Thymus (tissue), 14 donors: ENCODE measurements at places on chromosomes 3 and 15.

- no peak for DNase-seq
These were observed 71.7 kb downstream of the ANKRD28 start for GRCh38 chr3:15726043-15726442.

GRCh38 chr3:48180021-48180420 is 8.2 kb downstream of the CDC25A start:
- DNase-seq: no peak

GRCh38 chr15:84891339-84891738 is 6.9 kb downstream of the SLC28A1 start:
- DNase-seq: no peak

DNA sequence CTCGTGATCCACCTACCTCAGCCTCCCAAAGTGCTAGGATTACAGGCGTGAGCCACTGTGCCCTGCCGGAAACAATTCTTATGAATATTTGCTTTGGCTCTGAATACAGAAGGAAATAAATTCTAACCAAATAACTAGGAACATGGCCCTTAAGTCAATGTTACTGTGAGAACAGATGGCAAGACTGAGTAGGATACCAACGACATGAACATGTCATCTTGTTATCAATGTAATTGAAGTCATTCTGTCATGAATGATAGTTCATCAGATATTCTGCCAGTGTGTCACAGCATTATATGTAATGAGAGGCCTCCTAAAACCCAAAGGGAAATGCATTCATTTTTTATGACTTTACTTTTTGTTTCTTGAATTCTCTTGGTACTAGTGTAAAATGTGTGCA is 548.8 kb downstream of the MCTP2 start:
- no peak for DNase-seq

DNA sequence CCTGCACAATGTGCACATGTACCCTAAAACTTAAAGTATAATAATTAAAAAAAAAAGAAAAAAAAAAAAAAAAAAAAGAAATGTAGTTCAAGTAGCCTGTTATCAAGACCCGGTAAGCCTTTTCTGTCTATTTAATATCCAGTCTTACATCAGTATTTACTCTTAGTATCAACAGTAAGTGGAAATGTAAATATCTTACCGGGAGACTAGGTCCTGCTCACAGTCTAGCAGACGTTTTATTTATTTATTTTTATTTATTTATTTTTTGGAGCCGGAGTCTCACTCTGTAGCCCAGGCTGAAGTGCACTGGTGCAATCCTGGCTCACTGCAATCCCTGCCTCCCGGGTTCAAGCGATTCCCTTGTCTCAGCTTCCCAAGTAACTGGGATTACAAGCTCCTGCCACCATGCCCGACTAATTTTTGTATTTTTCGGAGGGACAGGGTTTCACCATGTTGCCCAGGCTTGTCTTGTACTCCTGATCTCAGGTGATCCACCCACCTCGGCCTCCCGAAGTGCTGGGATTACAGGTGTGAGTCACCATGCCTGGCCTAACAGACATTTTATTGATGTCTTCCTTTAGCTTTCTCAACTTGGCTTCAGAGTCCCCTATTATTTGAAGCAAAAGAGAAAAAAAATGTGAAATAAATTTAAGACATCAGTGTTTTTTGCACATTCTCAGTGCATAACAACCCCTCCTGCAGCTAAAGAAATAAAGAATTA is 19.9 kb downstream of the C2CD4B start:
- no peak for DNase-seq

- DNase-seq: no peak
These were observed 54.6 kb downstream of the SSUH2 start for GRCh38 chr3:8589880-8590556.

DNA sequence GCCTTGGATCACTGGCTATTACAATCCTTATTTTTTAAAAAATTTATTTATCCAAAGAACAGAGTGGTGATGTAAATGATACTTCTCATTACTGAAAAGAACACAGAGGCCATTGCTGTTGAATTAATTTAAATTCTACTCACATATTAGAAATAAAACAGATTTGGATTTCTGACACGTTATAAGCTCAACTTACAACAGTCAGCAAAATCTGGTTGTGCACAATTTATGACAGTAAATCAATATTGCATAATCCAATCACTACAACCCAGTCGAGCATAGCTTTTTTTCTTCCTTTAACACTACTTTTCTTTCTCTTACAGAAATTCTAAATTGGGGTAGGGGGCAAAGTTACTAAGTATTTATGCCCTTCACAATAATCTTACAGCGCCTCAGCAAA is 17.3 kb upstream of the HGD start:
- no peak for DNase-seq

GRCh38 chr3:168030577-168030976 is 65.1 kb downstream of the GOLIM4 start:
- no peak for DNase-seq

DNA sequence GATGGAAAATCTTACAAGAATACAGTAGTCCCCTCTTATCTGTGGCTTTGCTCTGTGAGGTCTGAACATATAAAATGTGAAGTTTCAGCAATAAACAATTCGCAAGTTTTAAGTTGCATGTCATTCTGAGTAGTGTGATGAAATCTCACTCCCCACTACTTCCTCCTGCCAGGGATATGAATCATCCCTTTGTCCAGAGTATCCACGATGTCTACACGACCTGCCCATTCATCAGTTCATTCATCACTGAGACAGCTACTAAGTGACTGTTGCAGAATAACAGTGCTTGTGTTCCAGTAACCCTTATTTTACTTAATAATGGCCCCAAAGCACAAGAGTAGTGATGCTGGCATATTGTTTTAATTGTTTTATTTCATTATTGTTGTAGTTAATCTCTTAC is 489.2 kb upstream of the UBE2E2 start:
- DNase-seq: no peak

DNA sequence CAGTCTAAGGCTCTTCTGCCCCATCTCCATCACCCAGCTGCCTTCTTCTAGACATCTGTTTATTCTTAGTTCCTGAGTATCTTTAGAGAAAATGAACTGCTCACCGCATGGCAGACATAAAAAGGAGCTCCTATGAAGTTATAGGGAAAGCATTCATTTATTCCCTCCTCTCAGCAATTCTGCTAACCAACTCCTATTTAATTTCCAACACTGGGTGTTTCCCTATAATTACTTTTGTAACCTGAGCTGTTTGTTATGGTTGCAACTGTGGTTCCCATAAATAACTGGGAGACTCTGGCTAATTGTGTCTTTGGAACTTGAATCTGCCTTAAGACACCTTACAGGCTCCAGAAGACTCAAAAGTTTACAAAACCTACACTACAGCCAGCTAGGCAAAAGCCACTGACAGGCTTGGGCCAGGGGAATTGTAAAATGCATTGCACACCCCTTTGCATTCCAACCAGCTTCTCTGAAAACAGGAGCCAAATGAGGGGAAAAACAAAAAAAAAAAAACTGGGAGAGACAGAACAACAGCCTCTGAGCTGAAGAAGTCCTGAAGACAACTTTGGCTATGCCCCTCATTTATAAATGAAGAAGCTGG is 231.5 kb upstream of the FEZF2 start:
- DNase-seq: no peak

GRCh38 chr3:57864853-57865252 is 108.7 kb downstream of the SLMAP start:
- DNase-seq: no peak

DNA sequence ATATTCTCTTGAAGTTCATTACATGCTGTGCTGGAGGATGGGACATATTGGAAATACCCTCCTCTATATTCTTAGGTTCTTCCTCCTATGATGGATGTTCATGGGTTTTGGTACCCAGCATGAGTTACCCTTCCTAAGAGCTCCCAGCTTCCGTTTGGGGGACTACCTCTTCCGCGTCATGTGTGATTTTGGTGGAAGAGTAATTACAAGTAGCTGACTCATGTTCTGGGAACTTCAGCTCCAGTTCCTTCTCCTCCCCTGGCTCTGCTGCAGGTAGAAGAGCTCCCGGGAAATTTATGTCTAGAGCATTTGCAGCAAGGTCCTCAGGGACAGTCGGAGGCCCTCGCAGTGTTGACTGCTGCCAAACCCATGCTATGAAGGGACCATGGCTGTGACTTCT is 208.8 kb upstream of the IL12A start:
- DNase-seq: no peak

- no peak for DNase-seq
These were observed 195.8 kb downstream of the OSBPL10 start for GRCh38 chr3:31785286-31785685.

- DNase-seq: no peak
These were observed 15.9 kb downstream of the COMMD2 start for GRCh38 chr3:149736175-149736952.

DNA sequence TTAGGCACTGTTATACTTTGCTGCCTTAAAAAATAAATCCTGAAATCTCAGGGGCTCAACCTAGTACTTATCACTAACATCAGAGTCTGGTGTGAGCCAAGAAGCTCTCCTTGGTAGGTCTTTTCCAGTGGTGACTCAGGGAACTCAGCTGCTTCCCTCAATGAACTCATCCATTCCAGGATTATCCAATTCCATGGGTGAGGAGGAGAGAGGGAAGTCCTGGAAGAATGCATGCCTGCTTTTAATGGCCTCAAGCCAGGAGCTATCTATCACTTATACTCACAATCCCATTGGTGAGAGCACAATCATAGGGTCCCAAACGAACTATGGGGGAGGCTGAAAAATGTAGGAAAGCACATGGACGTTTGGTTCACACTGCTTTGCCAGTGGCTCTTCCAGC is 113.6 kb downstream of the POLR2M start:
- DNase-seq: no peak

- no peak for DNase-seq
These were observed 37.3 kb upstream of the KLHL6 start for GRCh38 chr3:183592821-183593220.

DNA sequence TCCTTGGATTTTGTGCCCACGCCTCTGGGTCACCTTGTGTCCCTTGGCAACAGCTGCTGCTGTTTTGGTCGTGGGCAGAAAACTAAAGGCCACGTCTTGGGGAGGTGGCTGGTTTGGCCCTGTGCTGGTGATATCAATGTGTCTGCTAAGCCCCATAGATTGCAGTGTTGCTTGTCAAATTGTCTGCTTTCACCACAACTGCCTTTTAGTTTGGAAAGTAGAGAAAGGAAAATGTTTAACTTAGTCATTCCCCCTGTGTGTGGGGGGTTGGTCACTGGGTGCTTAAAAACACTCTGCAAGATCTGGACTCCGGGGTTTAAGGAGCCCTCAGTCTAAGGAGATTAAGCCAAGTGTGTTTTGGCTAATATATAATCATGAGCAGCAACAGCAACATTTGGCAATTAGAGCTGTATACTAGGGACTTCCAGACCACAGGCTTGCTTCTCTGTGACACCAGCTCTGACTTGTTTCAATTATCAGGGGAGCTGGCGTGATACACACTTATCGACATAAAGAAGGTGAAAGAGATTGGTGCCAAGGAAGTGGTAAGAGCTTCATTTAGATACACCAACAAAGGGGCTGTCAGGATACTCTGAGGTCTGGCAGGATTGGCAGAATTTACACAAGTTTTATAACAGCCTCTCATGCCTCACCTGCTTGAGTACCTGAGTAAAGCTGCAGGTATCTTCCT is 3.5 kb downstream of the SMAD3 start:
- no peak for DNase-seq

GRCh38 chr3:11185564-11186317 is 31.4 kb downstream of the HRH1 start:
- no peak for DNase-seq

GRCh38 chr15:67836477-67836876 is 3.4 kb downstream of the RNU6-1 start:
- no peak for DNase-seq

DNA sequence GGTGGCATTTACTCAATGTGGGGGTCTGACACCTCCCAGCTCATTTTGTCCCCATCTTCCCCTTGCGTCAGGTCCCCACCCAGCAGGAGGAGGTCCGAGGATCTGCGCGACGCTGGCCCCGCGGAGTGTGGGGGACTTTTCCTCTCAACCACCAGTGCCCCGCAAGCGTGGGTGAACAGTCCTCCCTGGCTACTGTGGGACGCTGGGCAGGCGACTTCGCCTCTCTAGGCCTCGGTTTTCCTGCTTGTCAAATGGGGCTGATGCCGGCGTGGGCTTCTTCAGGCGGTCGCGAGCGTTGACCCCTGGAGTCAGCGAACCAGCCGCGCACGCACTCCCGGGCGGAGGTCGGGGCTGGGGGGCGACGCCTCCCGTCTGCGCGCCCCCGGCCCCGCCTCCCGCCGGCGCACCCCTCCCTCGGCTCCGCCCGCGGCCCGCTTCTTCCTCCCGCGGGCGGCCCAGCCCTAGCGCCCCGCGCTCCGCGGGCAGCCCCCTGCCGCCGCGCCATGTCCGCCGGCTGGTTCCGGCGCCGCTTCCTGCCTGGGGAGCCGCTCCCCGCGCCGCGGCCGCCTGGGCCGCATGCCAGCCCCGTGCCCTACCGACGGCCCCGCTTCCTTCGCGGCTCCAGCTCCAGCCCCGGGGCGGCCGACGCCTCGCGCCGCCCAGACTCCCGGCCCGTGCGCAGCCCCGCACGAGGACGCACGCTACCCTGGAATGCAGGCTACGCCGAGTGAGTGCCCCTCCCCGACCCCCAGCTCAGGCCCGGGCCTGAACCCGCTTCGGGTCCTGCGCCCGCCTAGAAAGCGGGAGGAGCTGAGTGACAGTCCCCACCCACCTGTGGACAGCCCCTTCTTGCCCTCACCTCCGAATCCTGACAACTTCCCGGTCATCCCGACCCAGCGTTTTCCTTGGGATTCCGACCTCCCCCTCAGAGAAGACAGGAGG is at the start of gene PPM1M:
Gene PPM1M (plus strand): TSS at position 438 of the 942 bp plus-strand sequence. CDS start 66 bp downstream, at position 504.
- no peak for DNase-seq

- DNase-seq: no peak
These were observed at the start of gene SLITRK3 for GRCh38 chr3:165195640-165196576. Gene SLITRK3, minus strand, starts transcription at chr3:165196384. Its CDS starts 5,554 bp downstream, at chr3:165190830.

DNA sequence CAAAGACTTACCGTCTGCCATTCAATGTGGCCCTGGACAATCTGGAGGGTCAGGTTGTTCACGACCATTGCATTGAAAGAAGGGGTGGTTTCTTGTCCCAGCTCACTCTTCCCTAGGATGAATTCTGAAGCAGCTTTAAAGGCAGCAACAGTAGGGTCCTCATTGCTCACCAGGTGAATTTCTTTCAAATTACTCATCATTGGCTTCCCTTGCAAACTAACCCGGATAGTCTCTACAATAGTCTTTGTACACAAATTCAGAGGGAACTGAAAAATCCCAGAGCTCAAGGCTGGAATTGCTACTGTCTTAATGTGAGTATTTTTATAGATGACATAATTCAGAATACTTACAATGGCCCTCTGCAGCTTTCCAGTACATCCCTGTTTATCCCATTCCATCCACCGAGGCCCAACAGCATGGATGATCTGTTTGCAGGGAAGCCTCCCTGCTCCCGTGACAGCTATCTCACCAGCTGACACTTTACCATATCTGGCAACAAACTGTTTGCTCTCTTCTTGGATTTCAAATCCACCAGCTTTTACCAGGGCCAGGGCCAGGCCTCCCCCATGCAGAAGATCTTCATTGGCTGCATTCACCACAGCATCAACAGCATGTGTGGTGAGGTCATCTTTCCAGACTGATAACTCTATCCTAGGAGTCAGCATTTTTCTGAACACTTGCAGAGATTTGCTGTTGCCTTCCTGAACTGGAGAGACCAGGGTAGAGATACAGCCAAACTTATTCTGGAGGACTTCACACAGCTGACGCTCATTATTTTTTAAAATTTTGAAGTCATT is 8.6 kb downstream of the PARP9 start:
- no peak for DNase-seq
